Epithelial cell of prostate (primary cell): ENCODE measurements at places on chromosomes 12 and 14.

GRCh38 chr12:118073768-118074167, 12.8 kb upstream of the WSB2 start:
- no peak for DNase-seq

GRCh38 chr12:88202500-88202899, 60.4 kb downstream of the TMTC3 start:
- DNase-seq, result no peak

DNA sequence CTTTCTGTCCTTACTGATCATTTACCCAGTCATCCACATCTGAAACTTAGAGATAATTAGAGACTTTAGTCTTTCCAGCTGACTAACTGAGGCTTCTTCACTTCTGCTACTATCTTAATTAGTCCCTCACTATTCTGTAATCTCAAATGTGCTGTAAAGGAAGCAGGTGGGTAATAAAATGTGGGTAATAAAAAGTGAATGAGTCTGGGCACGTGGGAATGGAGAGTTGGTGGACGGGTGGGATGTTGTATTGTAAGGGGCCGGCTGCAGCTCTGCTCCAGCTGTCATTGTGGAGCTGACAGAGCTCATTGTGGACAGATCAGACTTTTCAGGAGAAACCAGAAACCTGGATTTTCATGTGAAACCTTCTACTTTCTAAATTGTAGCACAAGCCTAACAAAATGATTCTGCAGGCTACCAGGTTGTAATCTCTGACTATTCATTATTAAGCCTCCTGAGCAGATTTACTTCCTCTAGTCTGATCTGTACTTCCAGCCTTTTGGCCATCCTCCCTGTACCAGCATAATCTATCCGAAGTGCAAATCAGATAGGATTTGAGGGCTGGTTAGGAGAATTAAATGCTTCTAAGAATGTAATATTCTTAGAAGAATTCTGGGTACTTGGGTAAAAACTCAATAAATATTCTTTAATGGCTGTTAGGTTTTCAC, 42.0 kb upstream of the BMAL2 start:
- DNase-seq, result no peak

DNA sequence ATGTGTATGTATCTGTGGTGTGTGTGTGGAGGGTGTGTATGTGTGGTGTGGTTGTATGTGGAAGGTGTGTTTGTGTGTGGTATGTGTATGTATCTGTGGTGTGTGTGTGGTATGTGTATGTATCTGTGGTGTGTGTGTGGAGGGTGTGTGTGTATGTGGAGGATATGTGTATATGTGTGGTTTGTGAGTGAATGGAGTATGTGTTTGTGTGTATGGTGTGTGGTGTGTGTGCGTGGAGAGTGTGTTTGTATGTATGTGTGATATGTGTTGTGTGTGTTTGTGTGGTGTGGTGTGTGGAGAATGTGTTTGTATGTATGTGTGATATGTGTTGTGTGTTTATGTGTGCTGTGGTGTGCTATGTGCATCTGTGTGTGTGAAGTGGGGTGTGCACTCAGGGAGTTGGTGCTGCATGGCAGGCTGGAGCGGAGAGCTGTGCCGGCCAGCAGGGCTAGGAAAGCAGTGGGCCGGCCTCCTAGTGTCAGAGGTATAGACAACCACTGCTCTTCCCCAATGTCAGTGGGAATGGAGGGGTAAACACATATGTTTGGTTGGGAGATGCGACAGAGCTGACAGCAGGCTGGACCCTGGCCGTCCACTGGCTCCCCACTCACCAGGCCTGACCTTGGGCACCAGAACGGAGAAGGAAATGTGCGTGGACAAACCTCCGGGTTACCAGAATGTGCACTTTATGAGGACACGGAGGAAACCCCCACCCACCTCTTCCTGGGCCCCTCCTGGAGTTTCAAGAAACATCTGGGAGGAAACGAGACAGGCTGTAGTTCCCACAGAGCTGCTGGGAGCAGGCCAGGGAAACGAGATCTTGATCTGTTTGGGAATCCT, 60.7 kb downstream of the CLMN start:
- no peak for DNase-seq

DNA sequence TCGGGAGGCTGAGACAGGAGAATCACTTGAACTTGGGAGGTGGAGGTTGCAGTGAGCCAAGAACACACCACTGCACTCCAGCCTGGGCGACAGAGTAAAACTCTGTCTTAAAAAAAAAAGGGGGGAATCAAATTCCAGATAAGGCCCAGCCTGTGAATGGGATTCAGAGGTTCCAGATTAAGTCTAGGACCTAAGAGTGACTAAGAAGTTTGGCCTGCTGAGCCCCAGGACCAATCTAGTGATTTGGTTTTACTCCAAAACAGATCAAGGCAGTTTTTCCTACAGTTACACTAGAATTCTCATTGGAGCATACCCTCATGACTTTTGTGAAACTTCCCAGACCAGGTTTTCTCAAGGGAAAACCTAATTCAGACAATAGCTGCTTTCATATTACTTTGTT, 22.8 kb downstream of the EXOC5 start:
- DNase-seq, result no peak
